ENCODE measurements at places on chromosomes 7 and 10. TPM values are rescaled to one million over a fixed set of nuclear protein-coding genes. Genes with fewer than 3 reads are reported as not detected.

DNA sequence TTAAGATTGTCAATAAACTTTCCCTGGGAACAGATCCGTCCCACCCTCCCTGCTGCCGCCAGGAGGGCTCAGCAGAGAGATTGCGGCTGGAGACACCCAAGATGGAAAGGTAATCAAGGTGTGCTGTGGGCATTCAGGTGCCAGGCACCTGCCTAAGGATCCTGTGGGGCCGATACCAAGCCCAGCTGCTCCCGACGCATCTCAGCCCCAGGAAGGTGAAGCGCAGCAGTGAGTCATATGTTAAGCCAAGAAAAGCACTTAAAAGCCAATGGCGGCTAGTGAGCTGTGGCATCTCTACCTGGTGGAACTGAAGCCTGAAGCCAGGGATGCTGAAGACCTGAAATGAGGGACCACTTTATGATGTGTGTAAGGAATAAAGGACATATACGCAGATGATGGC lies 6.1 kb downstream of the WDR86 start:
- DNase-seq, result no peak

DNA sequence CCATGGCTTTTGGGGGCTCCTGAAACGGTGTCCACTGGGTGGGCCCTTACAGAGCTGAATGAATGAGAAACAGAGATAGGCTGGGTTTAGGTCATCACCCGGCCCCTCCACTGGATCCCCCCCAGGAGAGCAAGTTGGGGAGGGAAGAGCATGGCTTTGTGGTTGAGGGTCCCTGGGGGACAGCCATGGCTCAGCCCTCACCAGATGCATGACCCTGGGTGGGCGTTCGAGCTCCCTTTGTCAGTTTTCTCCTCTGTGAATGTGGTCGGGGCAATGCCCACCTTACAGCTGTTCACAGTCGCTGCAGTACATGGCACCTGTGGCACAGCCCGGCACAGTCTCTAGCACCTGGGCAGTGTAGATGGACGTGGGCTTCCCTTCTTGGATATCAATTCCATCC lies 40.6 kb upstream of the CXCL12 start:
- no peak for DNase-seq

- no peak for DNase-seq
These were observed 352.4 kb downstream of the TCERG1L start for GRCh38 chr10:130958981-130959751.

The SH2D4B gene
- not detected for total RNA-seq

DNA sequence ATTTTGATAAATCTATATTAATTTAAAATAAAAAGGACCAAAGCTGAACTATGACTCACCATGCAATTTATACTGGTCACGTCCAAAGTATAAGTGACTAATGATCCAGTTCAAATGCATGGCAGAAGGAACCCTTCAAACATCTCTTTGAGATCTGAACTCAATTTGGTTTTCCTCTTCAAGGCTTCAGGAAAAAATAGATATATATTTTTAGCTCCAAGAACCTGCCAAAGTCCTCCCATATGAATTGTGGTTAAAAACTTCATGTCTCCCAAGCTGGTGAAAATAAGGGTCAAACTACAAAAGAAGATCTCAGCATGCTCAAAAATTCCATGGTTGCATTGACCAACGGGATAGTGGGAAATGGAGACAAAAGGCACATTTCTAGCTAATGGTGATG lies 34.6 kb upstream of the PDE1C start:
- no peak for DNase-seq

The COX19 gene
- 5.5 TPM for total RNA-seq

DNA sequence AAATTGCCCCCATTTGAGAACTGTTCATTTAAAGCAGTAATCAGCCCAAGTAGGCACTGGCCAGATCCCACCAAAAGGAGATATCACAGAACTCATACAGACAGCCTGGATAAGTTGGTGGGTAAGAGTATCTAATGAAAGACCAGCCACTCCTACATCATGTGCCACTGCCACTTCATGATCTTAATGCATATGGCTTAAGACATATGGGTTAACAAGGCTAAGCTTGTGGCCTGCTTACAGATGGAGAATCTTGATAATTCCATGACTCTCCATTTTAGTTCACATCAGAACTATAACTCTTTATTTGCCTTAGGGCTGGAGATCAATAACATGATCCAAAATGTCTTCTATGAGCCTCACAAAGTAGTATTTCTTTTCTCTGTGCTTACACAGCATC lies 6.8 kb upstream of the IFIT1B start:
- no peak for DNase-seq

The GIMAP6 gene
- not detected for total RNA-seq

GRCh38 chr10:97812696-97813095 lies 36.9 kb upstream of the GOLGA7B start:
- DNase-seq, result no peak

The SKAP2 gene
- total RNA-seq, result 3.0 TPM

The PMS2 gene
- total RNA-seq, result 24.0 TPM

- no peak for DNase-seq
These were observed 24.6 kb downstream of the TYW1 start for GRCh38 chr7:67021260-67021659.

The HOXA10 gene
- 23.0 TPM for total RNA-seq

DNA sequence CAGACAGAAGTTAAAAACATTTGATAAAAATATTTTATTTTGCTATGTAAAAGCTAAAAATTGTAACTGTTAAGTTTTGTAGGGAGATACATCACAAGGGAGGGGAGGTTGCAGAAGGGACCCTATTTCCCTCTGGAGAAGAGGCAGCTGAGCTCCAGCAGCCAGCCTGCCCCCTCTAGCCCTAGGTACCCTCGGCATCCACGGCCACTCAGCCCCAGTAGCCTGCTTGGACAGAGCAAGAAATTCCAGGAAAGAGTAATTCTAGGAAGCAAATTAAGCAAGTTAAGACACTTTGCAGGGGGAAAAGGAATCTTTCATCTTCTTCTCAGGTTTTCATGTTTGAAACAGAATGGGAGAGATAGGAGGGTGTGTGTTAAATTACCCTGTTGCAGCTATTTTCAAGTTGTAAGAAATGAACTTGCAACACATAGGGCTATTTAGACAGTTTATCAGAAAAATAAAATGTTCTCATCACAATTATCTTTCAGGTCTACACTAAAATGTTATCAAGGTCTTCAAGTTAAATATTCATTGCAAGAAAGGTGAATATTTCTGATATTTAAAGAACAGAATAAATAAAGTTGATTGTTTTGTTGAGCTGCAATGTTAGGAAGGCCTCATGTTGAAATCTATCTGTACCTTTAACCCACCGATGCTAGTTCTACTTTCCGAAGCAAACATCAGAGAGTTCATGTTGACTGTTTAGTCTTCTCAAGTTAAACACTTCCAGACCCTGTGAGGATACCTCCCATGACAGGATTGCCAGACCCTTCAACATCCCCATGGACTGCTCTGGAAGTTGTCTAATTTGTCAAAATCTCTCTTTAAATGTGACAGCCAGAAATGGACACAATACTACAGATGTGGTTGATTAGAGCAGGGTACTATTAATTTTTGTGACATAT lies 5.5 kb downstream of the SGCE start:
- DNase-seq, result no peak

Data from G401 (cell line).